CD4-positive, alpha-beta T cell treated with Interleukin-1 beta for 1 hour (primary cell): ENCODE measurements at places on chromosomes 3 and 15.
A peak's percentile ranks its signal among the peaks of the same experiment; 100 is the strongest.

- no peak for DNase-seq
These were observed 184.0 kb upstream of the SATB1 start for GRCh38 chr3:18609187-18609586.

DNA sequence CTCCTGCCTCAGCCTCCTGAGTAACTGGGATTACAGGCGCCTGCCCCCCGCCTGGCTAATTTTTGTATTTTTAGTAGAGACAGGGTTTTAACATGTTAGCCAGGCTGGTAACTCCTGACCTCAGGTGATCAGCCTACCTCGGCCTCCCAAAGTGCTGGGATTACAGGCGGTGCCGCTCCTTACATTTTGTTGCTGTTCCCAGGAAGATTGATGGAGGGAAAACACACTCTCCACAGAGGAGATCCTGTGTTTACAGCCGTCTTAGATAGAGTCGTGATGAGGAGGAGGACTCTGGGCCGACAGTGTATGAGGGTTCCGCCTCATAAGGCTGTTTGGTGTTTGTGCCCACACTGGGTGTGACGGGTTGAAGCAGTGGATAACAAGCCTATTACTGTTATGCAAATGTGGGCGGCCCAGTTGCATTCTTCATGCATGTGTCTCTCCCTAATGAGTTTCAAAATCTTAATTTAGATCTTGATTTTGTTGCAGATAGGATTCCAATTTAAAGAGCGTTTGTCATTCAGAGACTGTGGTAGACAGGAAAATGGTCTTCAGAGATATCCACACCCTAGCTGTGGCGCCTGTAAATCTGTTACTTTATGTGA is 60.0 kb downstream of the APBA2 start:
- no peak for DNase-seq

- no peak for DNase-seq
These were observed 220.3 kb upstream of the LINGO1 start for GRCh38 chr15:77853008-77853328.

GRCh38 chr3:24683633-24684384 is 189.2 kb upstream of the THRB start:
- no peak for DNase-seq

DNA sequence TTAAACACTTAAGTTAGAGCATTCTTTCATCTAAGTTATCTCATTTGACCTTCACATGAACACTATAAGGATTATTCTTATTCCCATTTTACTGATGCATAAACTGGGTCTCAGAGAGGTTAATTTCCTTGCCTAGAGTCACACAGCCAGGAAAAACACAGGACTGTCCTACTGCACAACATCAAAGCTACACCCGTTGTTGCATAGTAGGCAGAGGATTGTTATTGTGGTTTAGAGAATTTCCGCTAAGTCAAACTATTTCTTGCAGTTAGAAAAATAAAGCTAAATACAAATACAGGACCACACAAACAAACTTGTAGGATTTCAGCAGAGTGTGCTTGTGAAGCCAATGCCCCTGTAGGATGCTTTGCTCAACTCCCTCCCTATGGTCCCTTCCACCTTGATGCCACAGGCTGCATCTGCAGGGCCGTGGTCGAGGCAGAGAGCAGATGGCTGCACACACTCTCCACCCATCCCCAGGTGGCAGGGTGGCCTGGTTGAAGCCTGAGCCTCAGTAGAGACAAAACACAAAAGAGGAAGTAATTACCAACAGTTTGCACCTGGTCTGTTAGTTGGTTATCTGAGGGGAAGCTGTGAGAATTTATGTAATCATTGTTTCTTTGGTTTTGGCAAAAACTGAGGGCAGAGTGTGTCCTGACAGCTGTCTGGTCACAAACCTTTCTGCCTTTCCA is 41.1 kb upstream of the SKOR1 start:
- DNase-seq, result peak; percentile 77
